Aorta (tissue), 5 donors: ENCODE measurements at places on chromosomes 3 and 15. TPM values are rescaled to one million over a fixed set of nuclear protein-coding genes. Genes with fewer than 3 reads are reported as not detected.

Gene NEK11
- total RNA-seq = 5.9 TPM

Gene USP50
- 1.1 TPM for total RNA-seq

Gene ITGA11
- 154 TPM for total RNA-seq

Gene LRRC3B
- total RNA-seq = 0.19 TPM

Gene HRG
- not detected for total RNA-seq

Gene RTP1
- 0.16 TPM for total RNA-seq

Gene NRG4
- total RNA-seq = not detected

Gene TXNRD3
- total RNA-seq = 7.6 TPM

Gene PLSCR5
- not detected for total RNA-seq

Gene RBPMS2
- total RNA-seq = 6.9 TPM

Gene ONECUT1
- total RNA-seq = not detected

Gene GNB4
- 56.4 TPM for total RNA-seq

Gene ARHGEF26
- 26.9 TPM for total RNA-seq
